ENCODE measurements at places on chromosomes 1 and 21.

DNA sequence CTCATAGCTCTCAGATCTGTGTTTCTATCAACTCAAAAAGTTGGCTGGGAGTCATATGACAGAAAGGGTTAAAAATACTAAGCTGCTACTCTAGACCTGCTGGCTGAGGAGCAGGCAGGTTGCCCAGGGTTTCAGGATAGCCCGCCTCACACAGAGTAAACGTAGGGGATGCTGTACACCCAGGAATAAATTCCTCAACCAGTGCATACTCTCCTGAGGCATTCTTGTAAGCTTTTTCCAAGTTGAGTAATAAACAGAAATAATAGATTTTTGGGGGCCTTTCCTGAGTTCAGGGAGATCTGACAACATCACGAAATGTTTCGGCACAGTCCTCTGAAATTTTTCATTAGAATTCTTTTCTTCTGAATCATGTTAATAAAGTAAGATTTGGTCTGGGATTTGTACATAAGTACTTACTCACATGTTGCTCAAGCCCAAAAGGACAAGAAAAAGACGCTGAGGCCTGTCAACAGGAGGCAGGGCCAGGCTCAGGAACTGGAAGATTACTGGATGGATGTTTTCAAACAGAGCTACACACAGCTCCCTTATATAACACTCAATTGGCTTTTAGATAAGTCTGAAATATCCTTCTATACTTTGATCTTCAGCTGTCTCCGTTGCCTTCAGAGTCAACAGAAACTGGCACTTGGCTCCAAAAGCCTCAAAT lies 41.0 kb downstream of the TGFBR3 start:
- DNase-seq: no peak

DNA sequence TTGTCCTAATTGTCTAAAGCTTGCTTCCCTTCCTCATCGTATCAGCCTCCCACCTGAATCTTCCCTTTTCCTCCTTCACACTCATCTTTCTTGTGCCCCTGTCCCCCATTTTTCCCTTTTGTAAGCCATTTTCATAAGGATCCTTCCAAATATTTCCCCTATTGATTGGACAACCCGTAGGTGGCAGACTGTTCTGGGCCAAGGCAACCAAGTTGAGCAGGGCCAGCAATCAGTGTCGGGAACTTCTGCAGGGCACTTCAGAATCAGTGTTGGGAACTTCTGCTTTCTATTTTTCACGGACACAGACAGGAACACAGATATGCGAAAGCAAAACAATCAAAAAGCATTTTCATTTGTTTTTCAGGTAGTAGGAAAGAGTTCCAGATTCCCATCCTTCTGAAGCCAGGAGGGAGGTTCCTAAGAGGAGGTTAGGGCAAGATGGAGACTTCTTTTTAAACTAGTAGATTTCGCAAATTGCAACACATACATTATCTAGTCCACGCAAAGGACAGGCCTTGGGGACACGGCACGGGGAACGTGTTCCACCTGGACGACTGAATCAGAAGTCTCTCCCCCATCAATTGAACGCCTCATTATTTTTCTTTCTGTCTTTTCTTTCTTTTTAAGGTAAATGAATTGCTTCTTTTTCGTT lies 691 bp upstream of the MPZL1 start:
- no peak for DNase-seq

DNA sequence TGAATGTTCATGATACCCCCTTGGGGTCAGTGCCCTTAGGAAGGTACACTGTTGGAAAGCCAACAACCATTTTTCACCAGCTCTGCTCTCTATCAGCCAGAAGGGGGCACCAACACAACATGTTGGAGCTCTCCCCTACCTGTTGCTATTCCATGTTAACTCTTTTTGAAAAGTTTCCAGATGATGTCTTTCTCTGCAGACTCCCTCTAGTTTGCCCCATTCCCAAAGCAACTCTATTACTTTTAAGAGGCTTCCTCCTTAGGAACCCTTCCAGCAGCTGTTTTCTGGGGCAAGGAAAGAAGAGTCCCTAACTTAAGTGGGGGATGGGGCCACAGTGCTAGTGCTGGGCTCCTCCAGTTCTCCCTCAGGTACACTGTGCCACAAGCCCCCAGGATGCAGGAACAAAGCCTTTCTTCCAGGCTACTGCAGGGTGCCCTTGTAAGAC lies 22.9 kb upstream of the NDC1 start:
- DNase-seq: no peak

- DNase-seq: no peak
These were observed 80.3 kb upstream of the ARTN start for GRCh38 chr1:43853161-43853921.

GRCh38 chr1:96918406-96918805 lies 196.8 kb downstream of the PTBP2 start:
- DNase-seq: no peak

DNA sequence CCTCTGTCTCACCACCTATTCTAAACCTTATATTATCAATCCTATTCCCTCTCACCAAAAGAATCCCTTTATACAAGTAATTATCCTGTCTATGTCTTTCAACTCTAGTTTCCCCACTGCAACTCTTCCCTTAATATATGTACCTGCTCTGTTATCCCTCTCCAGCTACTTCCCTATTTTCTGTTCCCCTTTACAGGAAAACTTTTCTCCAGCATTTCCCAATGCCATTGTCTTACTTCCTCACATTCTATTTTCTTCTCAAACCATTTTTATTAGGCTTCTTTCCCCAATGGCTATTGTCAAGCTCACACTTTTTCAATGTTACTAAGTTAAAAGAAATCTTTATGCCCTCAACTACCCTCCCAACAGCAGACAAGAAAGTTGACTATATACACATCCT lies 11.6 kb downstream of the DPYD start:
- no peak for DNase-seq

DNA sequence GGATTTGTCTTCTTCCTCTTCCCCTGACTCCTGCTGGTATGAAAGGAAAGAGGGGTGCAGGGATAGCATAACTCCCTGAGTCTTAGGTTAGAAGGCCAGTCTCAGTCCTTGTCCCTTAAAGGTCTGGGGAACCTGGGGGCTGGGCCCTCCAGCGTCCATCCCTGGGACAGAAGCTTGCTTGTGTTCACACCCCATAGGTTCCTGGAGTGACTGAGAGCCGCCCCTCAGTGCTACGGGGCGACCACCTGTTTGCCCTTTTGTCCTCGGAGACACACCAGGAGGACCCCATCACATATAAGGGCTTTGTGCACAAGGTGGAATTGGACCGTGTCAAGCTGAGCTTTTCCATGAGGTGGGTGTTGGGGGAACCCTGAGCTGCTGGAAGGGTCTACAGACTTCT lies 13.1 kb downstream of the RHOC start:
- no peak for DNase-seq

DNA sequence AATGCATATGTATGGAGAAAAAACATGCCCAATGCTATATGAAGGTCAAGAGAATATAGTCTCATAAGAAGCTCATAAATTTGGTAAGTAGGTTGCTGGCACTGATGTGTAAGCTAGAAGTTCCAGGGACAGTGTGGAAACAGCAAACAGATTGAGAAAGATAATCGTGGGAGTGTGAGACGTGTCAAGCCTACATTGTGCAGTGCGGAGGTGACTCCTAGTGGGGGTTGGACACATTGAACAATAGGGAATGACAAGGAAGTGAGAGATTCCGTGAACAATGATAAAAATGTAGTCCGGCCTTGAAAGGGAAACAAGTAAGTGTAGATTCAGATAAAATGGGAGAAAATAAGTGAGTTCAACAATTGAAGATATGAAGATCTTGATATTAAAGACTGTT lies 788.4 kb upstream of the PRMT6 start:
- DNase-seq: no peak

- no peak for DNase-seq
These were observed 22.1 kb upstream of the ATF3 start for GRCh38 chr1:212586206-212587015.

GRCh38 chr1:181140398-181140797 lies 51.9 kb downstream of the IER5 start:
- DNase-seq: no peak

GRCh38 chr21:32030146-32030652 lies 157.4 kb downstream of the HUNK start:
- DNase-seq: no peak

Data from cerebellar nuclear complex (tissue), 1 donor.